Kidney epithelial cell (primary cell): ENCODE measurements at places on chromosomes 7 and 10.

DNA sequence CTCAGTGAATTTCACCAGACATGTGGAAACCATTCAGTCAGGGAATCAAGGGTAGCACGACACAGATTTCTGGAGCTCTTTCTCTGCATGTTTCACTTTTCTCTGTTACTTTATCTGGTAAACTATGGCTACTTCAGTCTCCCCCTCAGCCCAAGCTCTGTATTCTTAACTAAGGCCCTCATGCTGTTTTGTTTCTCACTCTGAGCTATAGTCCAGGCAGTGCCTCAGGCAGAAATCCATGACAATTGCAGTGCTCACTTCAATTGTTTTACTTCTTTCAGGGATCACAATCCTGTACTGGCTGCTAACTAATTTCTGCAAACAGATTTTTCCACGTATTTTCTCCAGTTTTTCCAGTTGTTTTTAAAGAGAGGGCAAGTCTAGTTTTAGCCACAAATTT, 1599.9 kb upstream of the LRRTM3 start:
- no peak for DNase-seq

- DNase-seq, result peak; percentile 86
These were observed 122.7 kb downstream of the MAD1L1 start for GRCh38 chr7:2109936-2110609.

GRCh38 chr10:103207141-103207540, 14.1 kb upstream of the NT5C2 start:
- DNase-seq, result no peak

- DNase-seq, result no peak
These were observed 252.2 kb upstream of the HABP2 start for GRCh38 chr10:113300617-113301016.

DNA sequence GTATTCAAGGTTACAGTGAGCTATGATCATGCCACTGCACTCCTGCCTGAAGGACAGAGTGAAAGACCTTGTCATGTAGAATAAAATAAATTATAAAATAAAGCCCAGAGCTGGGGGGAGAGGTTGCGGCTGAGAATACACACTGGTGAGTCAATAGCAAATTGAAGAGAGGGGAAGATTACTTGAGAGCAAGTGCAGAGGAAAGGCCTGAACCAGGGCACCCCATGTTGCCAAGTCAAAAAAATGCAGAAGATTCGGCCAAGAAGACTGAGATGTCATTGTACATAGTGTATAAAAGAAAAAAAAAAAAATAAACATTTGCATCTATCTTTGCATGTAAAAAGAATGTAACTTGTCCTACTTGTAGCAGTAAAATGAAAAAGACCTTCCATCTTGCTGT, 32.5 kb downstream of the RHEB start:
- DNase-seq, result no peak

- DNase-seq, result no peak
These were observed 14.8 kb downstream of the ZNF655 start for GRCh38 chr7:99573257-99573656.

DNA sequence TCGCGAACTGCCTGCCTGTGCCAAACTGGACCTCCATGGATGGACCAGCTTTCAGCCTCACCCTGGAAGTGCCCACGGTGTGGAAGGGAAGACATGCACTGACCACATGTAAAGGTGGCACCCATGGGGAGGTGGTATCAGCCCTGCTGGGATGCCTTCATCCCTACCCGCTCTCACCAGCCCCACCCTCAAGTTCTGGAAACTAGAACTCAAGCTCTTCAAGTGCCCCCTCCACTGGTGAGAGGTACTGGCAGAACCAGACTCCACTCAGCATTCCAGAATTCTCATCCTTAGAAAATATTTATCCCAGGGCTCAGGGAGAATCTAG, 5.9 kb downstream of the ZNF488 start:
- no peak for DNase-seq

GRCh38 chr10:61744469-61744868, 81.7 kb downstream of the CABCOCO1 start:
- no peak for DNase-seq

GRCh38 chr7:51033727-51034520, 251.2 kb upstream of the GRB10 start:
- no peak for DNase-seq

GRCh38 chr7:34740840-34741239, 82.8 kb downstream of the NPSR1 start:
- DNase-seq, result no peak

- DNase-seq, result no peak
These were observed 154.2 kb downstream of the PKD1L1 start for GRCh38 chr7:47794016-47794415.

- DNase-seq, result no peak
These were observed 19.3 kb downstream of the PAPOLB start for GRCh38 chr7:4842319-4843064.

DNA sequence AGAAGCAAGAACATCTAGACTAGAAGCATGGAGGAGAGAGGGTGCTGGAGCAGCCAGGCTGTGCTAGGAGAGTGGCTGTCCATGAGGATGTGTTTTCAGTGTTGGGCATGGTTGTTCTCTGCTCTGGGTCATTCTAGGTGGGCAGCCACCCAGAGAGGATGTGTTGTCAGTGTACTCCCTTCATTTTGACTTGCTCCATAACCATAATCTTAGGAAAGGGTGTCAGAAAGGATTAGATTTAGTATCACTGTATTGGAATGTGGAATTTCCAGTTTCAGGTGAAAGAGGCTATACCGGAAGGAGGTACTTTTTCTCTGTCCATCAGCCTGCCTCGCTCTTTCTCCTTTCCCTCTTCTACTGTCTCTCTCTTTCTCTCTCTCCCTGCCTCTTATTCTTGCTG, 474.5 kb upstream of the PODXL start:
- no peak for DNase-seq

GRCh38 chr7:12350971-12351370, 52.7 kb downstream of the VWDE start:
- DNase-seq, result no peak

DNA sequence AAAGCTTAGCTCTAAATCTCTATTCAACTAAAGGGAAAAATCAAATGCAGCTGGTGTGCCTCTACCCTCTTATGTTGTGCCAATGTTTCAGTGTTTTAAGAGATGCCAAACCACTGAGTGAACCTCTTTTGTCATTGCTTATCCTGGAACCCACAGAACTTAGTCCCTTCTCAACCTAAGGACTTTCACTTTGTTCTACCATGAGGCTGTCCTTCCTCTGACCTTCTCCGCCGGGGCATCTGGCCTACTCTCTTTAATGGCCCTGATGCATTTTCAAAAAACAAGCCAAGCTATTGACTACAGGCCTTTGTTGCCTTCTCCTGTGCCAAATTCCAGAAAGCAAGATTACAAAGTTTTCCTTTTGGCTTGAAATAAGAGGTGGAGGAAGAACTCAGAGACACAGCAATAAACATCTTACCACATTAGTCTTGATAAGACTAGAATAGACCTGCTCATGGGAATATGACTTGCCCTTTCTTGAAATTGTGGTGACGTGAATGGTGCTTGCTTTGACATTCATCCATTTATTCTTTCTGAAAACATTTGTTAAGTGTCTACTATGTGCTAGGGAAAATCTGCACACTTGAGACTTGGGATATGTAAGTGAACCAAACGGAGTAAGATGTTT, 253.2 kb upstream of the SMIM30 start:
- no peak for DNase-seq

DNA sequence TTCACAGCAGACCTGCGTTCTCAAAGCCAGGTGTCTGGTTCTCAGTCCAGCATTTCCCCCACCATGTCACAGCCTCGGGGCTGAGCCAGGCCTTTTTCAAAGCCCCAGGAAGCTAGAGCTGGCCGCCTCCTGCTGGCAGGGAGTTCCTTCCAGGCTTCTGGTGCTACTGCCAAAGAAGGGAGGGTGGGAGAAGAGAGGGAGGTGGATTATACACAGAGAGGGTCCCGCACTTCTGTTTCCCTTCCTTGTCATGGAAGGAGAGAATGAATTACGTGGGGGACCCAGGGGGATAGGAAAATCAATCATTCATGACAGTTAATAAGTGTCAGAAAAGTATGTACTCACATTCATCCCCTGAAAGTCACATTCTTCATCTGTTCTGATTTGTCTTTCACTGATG, 600 bp upstream of the LGI1 start:
- DNase-seq, result no peak

- no peak for DNase-seq
These were observed 18.9 kb upstream of the GSTK1 start for GRCh38 chr7:143244321-143244720.

GRCh38 chr10:91022390-91022789, 101.5 kb upstream of the ANKRD1 start:
- no peak for DNase-seq

GRCh38 chr7:55427800-55428199, 62.7 kb downstream of the LANCL2 start:
- DNase-seq, result no peak

GRCh38 chr7:148021507-148022045, 569.0 kb upstream of the C7orf33 start:
- no peak for DNase-seq

DNA sequence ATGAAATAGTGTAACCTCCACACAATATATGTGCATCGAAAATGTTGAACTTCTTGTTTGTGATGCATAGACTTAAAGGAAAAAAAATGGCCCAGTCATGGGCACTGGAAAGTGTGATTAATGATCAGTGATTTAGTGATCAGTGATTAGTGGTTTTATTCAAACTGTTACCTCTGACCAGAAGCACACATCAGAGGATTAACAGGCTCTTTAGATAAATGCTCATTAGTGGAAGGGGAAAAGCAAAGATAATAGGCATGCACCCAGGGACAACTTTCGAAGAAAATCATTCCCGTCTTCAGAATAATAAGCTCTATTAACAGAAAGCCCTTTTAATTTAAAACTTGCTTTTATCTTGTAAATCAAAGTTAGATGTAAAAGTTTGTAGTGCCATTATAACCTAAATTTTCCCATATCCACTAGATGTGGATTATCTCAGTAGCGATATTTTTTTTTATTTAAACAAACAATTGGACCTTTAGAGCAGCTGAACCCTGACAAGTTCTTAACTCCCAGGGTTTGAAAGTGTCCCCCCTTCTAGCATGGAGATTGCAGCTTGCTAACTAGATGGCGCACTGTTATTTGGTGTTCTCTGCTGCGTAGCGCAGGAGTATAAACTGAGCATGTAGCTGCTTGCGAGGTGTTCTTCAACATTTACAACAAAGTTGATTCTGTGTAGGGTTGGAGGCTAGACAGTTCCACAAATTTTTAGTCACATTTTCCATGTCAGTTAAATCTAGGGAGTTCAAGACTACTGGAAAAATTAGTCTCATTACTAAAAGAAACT, at the start of gene CREB5:
CREB5 (plus strand) TSS at position 643 of the 787 bp plus-strand sequence. CDS start 397 bp downstream, outside the sequence.
- DNase-seq, result no peak

DNA sequence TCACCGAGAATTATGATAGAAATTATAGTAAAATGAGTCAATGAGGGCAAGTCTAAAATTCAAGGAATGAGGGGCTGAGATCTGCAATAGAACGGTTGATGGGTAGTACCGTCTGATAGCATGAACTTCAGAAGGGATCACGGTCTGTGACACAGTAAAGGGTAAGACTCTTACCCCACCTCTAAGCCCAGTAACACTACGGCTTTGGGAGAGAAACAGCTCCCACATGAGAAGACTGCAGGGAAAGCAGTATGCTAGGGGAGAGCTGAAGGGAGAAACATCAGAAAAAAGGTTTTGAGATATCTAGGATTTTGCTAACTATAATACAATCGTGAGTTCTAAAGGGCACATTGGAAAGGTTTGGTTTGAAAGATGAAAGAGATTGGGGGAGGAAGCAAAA, 12.8 kb upstream of the AKAP9 start:
- DNase-seq, result no peak

GRCh38 chr7:3371601-3372000, 70.5 kb downstream of the SDK1 start:
- DNase-seq, result no peak
